ENCODE measurements at places on chromosomes 11 and 22.

DNA sequence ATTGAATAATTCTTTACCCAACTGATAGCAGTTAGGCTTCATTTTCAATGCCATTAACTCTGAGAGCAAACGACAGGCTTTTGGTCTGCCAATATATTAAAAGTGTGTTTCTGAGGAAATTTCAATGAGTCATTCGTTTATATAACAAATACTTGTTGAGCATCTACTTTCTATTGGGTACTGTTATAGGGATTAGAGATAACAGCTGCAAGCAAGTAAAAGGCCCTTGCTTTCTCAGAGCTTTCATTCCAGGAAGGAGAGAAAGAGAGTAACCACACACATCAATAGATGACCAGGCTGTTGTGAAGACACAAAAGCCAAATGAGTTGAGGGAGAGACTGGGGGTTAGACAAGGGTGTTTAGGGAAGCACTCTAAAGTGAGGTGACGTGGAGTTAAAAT lies 35.7 kb downstream of the CD44 start:
- DNase-seq: no peak

DNA sequence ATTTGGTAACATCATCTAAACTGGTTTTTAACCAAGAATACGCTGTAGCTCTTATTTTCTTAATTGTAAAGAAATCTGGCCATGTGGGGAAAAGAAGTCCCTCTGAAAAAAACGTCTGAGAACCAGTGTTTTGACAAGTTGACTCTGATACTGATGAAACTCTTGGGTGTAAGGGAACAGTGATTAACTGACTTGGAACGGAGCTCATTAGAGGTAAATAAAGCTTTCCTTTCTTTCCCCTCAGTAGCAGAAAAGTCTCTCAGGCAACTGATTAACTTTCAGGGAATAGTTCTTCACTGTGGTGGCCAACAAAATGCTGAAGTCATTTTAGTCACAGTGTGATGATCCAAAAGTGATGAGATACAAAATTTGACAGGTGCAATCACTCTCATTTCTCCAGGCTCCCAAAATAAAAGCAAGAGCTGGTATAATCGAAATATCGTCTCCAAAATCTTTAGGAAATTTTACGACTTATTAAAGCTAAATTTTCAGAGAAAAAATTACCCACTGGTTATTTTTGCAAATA lies 52.3 kb downstream of the SLC36A4 start:
- DNase-seq: no peak

DNA sequence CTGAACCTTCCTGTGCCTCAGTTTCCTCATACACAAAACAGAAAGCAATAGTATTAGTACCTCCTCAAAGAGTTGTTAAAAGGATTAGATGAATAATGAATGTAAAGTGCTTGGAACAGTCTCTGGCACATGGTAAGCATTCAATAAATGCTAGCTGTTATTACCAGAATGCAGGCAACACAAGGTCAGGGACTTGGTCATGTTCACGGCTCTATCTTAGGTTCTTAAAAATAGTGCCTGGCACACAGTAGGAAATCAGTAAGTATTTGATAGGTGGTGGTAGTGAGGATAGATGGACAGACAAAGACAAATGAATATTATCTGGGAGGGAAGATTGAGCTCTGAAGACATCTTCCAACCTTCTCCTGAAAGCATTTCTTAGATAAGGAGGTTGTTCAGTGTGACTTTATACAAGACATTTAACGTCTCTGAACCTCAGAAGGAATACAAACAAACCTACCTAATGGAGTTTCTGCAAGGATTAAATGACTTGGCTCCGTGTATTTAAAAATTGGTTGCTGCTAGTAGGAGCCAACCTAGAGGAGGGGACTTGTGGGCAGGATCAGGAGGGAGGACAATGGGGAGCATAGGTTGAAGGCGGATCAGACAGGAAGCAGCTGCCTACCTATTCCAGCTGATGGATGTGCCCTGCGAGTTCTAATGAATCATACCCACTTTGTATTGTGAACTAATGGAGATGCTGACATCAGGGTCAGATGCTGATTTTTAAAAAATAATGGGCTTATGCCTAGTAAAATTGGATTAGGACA lies 94.1 kb downstream of the DBX1 start:
- DNase-seq: no peak

GRCh38 chr11:57356268-57356667 lies 18.1 kb downstream of the P2RX3 start:
- no peak for DNase-seq

GRCh38 chr11:17596711-17597110 lies 49.7 kb downstream of the OTOG start:
- DNase-seq: no peak

DNA sequence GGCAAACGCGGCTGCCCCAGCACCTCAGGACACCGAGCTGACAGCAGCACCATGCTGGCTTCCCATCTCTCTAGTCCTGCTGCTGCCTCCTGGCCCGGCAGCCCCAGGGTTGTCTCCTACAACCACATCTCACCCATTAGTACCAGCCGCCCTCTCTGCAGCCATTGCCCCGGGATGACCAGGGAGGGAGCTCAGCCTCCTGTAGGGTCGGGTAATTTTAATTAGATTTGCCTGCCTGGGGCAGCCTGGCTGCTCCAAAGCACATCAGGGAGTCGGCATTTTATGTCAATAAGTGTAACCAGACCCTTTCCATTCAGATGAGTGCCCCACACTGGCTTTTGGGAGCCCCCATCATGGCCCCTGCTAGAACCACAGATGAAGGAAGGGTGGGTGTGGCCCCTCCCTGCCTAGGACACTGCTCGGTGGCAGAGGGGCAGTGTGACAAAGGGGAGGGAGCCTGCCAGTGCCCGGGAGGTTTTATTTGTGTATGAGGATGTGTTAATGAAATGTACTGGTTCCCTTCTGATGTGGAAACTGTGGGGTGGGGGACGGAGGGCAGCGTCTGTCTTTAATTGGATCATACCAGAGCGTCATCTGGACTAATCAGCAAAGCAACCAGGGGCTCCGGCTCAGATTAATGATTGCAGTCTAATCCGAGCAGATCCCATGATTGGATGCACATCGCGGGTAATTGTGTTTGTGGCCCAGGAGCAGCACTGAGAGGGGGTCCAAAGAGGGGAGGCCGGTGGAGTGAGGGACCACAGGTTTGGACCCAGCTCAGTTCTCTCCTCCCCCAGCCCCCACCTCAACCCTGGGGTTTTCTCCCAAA lies 125.3 kb downstream of the FEZ1 start:
- no peak for DNase-seq

DNA sequence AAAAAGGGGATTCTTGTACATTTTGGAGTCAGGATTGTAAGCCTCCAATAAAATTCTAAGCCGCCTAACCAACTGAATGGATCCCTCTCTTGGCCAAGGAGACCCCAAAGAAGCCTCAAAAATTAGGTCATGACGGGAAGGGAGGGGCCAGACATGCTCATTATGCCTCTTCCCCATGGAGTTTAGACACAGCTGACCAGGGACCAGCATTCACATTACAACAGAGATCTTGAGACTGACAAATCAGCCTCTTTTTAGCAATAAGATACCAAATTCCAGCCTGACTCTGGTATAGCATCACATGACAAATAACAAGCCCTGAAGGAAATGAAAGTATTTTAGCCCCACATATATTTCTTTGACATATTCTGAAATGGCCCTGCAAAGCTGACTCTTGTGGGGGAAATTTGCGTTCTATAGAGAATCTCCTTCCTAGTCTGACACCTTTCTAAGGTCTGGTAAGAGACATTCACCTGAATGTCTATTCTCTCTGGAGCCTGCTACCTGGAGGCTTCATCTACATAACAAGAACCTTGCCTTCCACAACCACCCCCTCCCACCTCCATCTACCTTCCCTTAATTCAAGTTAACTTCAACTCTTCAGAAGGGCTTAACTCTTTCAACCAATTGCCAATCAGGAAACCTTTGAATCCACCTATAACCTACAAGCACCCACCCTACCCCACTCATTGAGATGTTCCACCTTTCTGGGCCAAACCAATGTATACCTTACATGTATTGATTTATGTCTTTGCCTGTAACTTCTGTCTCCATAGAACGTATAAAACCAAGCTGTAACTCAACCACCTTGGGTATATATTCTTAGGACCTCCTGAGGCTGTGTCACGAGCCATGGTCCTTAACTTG lies 10.3 kb downstream of the GAL start:
- no peak for DNase-seq

DNA sequence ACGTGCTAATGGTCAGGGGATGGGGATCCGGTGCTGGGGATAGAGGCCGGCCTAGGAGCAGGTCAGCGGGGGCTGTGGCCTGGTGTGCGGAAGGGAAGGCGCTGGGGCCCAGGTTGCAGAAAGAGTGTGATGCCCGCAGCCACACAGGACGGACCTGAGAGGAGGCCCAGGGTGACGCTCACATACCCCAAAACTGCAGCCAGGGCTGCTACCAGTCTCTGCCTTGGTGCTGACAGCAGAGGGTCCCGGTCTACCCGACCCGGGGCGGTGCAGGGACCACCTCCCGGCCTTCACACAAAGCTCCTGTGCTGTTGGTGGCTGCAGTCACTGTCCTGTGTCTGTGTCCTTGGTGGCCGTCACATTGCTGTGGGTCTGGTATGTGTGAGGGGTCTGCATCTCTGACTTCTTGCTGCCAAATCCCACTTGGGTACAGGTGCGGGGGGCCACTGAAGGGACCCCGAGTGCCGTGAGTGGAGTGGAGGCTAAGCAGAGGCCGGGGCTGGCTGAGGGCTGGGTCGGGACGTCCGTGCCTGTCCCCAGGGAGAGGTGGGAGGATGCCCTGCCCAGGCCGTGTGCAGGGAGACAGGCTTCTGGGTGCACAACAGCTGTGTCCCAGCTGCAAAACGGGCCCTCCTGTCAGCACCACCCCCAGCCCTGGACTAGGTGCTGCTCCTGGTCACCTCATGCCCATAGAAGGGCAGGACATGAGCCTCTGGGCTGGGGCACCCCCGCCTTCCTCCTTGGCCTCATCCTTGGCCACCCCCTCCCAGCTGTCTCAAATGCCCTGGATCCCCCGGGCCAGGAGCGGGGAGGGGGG lies 1.5 kb downstream of the LSP1 start:
- DNase-seq: no peak
